Vagina (tissue), 2 donors: ENCODE measurements at places on chromosomes 4 and X.

GRCh38 chr4:98639108-98639507 is 19.3 kb downstream of the TSPAN5 start:
- DNase-seq, result no peak

- DNase-seq, result no peak
Observed at GRCh38 chr4:24799196-24799543, 3.8 kb downstream of the SOD3 start.

DNA sequence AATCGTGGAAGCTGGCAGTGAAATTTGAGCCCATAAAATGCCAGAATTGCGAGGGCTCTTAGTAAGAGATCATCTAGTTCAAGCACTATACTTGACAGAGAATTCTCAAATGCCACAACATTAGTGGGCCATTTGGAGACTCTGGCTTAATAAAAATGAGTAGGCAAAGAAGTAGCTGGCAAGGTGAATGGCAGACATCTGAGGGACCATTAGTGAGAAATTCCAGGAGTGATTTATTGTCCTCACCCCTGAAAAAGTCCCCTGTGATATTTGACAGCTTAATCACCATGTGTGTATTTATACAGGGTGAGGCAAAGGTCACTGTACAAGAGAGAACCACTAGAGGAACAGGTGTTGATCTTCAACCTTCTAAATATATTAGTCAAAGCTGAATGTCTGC is 207.5 kb downstream of the CHRDL1 start:
- DNase-seq, result no peak

- DNase-seq, result no peak
Observed at GRCh38 chrX:41009850-41010846, 75.1 kb upstream of the USP9X start.

GRCh38 chr4:70902577-70903290 is 565 bp downstream of the MOB1B start:
- no peak for DNase-seq

GRCh38 chrX:19805046-19805690 is 82.2 kb downstream of the SH3KBP1 start:
- no peak for DNase-seq

GRCh38 chr4:70992391-70992881 is 1.0 kb upstream of the DCK start:
- DNase-seq, result no peak

DNA sequence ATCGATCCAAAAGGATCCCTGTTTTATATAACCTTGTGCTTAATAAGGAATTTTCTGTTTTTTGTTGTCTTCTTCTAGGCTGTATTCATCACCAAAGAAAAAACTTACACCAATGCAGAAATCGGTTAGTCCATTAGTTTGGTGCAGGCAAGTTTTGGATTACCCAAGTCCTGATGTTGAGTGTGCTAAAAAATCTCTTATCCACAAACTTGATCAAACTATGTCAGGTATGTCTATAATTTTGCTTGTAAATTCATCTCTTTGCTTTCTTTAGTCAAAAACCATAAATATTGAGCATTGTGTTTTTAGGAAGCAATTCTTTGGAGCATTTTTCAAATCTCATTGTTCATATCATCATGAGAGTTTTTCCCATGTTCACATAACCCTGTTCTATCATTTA is 28.4 kb downstream of the SLAIN2 start:
- no peak for DNase-seq

DNA sequence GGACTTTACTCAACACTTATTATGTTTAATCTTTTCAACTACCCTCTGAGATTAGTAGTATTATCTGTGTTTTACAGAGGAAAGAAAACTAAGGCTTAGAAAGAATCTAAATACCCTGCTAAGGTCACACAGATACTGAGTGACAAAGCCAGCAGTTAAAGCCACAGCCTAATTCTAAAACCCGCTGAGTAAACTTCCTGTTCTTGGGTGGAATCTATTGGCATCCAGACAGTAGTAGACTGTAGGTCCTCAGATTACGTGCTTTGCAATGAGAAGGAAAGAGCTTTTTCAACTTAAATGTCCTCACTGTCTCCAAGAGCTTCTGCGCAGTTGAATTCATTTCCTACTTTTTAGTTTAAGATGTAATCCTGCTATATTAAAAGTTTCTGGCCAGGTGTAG is 126.0 kb downstream of the TENM3 start:
- DNase-seq, result no peak

DNA sequence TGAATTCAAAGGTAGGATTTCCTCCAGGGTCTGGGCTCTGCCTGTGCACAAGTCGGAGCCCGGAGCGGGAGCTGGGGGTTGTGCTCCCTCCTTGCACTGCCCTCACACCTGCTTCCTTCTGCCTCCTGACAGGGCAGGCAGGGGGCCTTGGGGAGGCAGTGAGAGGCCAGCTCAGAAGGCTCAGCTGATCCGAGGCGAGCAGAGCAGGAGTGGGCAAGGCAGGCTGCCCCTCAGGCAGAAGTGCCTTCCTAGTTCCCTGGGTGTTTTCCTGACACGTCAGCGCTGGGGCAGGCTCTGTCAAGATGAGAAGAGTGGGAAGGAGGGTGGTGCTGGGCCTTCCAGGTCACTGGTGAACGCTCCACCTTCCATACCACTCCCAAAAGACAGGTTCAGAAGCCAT is 5.5 kb upstream of the IRAK1 start:
- DNase-seq, result no peak

DNA sequence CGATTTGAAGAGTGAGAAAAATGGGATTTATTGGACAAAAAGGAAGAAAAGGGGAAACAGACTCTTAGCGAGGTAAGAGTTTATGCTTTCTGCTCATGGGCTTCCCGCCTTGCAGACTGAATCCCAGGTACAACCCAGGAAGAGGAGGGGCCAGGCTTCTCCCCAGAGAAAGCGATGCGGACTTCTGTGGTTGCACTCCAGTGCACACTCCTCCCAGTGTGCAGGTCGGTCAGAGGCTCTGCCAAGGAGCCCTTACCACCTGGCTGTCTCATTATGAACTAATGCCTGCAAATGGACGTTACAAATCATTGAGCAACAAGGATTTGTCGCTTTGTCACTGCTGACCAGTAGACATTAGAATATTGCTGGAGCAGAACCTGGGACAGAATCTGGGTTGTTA is 39.9 kb upstream of the GLRA2 start:
- DNase-seq, result no peak

DNA sequence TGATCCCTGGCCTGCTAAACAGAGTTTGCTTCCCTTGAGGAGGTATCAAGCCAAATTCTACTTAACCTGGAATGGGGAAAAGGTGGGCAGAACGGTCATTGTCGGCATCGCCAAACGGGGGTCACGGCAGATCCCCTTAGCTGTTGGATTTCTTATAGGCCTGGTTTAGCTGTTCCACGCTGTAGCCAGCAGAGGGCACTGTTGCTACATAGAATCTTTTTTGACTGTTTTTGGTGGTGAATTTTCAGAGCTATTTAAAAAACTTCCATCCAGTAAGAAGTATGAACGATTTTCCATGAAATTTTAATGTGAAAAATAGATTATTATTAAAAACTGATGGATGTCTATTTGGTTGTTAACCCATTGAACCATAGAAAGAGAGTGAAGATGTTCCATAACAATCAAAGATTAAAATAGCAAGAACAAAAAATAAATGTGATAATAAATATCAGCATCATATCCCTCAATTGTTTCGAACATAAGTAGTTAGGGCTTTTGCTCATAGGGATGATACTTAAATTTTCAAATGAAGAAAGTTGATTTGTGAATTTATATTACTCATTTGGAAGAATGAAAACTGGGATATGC is 56.6 kb downstream of the LINC00632 start:
- DNase-seq, result no peak

- DNase-seq, result no peak
Observed at GRCh38 chr4:53538756-53539155, 52.5 kb downstream of the LNX1 start.

GRCh38 chrX:125093852-125094251 is 225.8 kb upstream of the TEX13C start:
- no peak for DNase-seq

DNA sequence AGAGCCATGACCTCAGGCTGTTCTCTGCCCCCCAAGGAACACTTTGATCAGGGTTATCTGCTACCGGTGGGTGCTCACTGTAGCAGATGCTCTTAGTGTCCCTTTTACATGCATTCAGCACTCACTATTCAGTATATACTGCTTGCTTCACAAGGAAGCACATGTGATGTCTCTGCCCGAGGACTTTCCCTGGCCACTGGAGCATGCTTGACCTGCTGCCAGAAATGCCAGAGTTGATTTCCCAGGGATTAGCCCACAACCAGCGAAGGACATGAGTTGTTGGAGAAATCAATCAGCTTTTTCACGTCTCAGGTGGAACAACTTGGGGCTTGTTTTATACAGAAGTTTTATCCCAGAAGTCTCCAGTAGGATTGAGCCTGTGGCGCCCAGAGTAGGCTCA is 51.2 kb upstream of the RPS6KA3 start:
- DNase-seq, result no peak

DNA sequence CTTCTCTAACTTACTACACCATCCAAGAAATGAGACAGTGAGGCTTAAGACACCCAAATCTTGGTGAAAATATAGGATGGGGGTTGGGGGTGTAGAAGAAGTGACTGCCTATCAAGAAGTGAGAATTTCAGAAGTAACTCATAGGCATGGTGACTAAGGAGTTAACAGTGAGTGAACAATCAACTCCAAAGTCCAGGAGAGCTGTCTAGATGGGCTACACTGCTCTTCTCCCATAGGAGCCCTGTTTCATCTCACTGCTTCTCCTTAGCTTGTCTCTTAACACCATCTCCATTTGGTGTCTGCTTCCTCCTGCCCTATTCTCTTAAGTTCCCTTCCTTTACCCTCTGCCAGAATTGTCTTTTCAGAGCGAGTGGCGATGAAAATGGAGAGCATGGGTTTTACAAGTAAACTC is 22.7 kb downstream of the FABP2 start:
- no peak for DNase-seq

DNA sequence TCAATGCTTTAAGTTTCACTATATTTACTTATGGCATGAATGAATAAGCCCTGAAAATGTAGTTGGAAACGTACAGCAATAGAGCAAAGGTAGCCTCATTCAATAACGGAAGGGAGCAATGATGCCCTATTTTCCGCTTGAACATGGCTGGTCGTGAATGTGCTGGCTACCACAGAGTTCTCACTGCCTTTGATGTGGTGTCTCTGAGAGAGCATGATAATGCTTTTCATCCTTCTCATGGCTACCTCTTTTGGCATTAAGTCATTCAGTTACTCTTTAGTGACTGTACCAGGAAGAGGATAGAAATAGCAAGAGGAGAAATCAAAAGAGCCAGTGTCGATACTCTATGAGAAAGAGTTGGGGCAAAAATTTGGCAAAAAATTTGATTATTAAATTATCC is 308.0 kb downstream of the PPP3CA start:
- DNase-seq, result no peak

GRCh38 chr4:142913461-142914030 is 67.4 kb upstream of the INPP4B start:
- no peak for DNase-seq

DNA sequence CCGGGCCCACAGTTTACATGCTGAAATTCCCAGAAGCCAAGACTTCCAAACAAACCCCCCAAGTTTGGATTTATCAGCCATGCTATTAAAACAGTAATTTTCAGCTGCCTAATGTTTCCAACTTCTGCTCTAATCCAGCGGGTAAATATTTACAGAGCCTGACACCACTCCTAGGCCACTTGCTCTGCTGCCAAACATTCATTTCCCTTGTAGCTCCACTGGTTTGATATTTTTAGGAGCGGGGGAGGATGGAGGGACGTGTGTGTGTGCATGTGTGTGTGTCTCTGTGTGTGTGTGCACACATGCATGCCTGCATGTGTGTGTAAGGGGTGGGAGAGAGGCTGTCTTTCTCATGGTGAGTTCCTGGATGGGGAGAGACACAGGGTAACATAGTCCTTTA is 115.7 kb upstream of the PJA1 start:
- no peak for DNase-seq

- DNase-seq, result no peak
Observed at GRCh38 chrX:19991350-19991718, 473 bp upstream of the BCLAF3 start.

- DNase-seq, result no peak
Observed at GRCh38 chrX:46712764-46713163, 46.2 kb downstream of the SLC9A7 start.

DNA sequence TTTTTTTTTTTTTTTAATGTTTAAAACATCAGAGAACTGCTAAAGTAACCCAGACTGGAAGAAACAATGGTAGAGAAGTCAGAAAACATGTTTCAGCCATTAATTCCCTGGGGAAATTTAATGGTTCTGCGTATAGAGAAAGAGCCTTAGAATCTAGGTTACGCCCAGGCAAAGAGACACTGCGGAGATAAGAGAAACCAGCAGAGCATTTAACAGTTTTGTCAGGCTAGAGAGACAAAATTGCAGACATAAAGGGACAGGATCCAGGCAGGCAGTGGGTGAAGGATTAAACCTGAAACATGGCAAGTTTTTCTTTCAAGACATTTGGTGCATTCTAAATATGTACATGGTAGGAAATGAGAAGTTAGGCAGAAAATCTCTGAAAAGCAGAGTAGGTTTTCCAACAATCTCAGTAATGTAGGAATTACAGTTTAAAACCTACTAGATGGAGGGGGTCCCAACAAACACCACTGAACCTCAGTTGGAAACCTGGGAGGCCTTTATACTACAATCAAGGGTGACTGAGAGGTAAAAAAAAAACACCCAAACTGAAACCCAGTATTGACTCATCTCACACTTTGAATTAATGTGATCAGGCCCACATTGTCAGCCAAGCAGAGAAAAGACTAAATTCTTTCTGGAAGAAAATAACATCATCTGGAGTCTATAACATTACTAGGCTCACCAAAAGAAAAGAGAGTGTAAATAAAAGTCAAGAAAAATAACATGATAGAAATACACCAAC is 254.2 kb upstream of the NWD2 start:
- DNase-seq, result no peak

- DNase-seq, result no peak
Observed at GRCh38 chrX:14529290-14529989, at the start of gene GLRA2. Gene GLRA2 (plus strand): TSS chrX:14529536. CDS start chrX:14530058, 522 bp downstream.

DNA sequence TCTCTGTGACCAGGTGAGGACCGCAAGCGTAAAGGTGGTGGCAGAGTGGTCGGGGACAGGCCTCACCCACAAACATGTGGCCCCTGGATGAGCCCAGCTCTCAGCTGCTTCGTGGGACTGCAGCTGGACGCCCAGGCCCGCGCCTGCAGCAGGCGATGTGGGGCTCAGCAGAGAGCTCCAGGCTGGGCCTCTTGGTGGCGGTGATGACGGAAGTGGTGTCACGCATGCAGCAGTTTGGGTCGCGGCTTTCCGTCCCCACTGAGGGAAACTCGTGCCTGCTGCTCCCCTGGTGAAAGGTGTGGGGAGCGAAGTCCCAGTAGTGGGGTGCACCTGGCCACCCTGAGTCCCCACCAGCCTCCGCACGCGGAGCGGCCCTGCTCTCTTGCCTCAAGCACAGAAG is 26.9 kb downstream of the PCGF3 start:
- DNase-seq, result no peak
